HepG2 (cell line): ENCODE measurements at places on chromosomes 11 and 22. TPM values are rescaled to one million over a fixed set of nuclear protein-coding genes. Genes with fewer than 3 reads are reported as not detected.

- DNase-seq, result no peak
Measured at GRCh38 chr22:23517804-23518375, 62.2 kb downstream of the IGLL1 start.

DNA sequence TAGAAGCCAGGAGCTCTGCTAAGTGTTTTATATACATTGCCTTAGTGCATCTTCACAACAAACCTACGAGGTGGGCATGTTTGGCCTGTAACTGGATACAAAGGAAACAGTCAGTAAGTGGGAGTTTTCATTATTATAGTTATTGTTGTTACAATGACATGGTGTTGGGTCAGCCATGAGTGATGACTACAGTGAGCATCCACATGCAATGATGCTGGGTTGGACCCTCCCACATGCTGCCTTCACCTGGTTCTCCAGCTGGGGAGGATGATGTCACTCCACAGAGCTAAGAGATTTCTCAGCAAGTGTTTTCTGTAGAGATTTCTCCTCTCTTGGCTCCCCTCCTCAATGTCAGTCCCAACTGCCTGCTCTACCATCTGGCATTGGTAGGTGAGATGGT, 59.3 kb downstream of the EHF start:
- no peak for DNase-seq

- no peak for DNase-seq
Measured at GRCh38 chr11:62565100-62565802, 8.4 kb downstream of the EEF1G start.

The SLC6A5 gene
- total RNA-seq, result not detected in 2 replicates
